ENCODE measurements at places on chromosomes 5 and 9.

GRCh38 chr5:10712574-10713366 lies 48.3 kb downstream of the DAP start:
- no peak for DNase-seq

- DNase-seq, result no peak
These were observed 10.2 kb downstream of the MAMDC2 start for GRCh38 chr9:70053864-70054263.

GRCh38 chr5:116420540-116420939 lies 154.1 kb downstream of the SEMA6A start:
- no peak for DNase-seq

- DNase-seq, result no peak
These were observed 77.0 kb upstream of the GNA14 start for GRCh38 chr9:77725046-77725694.

DNA sequence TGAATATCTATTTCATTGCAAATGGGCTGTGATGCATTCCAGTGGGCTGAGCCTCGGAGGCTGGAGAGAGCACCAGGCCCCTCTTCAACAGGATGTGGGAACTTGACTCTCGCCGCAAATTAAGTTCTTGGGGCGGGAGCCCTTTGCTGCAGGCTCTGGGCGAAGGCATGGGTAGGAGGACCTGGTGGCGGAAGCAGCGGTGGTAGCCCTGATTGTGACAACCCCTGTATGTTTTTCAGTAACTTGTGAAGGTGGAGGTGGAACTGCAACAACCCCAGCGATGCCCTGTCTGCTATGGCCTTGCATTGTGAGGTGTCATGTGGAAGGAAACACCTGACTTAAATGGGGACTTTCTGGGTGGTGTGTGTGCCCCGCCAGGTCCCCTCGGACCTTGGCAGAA lies 9.4 kb downstream of the FYB1 start:
- no peak for DNase-seq

DNA sequence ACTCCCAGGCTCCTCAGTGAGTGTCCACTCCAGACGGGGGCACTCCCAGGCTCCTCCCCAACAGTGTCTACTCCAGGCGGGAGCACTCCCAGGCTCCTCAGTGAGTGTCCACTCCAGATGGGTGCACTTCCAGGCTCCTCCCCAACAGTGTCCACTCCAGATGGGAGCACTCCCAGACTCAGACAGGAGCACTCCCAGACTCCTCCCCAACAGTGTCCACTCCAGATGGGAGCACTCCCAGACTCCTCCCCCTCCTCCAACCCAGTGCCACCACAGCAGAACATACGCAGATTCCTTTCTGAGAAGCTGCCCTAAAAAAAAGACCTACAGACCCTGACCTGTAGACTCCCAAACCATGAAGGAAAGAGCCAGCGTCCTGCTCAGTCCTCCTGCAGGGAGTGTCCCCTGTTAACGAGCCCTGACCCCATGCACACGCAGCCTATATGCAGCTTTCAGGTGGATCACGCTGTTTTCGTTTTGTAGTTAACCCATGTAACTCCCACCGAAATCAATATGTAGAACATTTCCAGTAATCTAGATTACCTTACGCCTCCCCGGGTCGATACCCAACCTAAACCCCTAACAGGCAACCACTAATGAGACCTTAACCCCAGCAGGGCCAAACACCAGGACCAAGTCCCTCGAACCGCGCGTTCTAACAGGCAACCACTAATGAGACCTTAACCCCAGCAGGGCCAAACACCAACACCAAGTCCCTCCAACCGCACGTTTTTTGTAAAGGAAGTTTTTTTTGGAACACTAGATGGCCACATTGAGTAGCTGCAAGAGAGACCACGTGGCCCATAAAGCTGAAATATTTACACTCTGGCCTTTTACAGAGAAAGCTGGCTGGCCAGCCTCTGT lies 15.7 kb downstream of the PNPLA7 start:
- peak; percentile 64 for DNase-seq

DNA sequence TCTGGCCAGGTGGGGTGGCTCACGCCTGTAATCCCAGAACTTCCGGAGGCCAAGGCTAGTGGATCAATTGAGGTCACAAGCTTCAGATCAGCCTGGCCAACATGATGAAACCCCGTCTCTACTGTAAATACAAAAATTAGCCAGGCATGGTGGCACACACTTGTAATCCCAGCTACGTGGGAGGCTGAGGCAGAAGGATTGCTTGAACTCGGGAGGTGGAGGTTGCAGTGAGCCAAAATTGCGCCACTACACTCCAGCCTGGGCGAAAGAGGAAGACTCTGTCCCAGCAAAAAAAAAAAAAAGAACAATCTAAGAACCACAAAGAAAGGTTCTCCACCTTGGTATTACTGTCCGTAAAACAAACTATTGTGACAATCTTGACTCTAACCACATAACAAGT lies 9.7 kb downstream of the MYO10 start:
- DNase-seq, result no peak

DNA sequence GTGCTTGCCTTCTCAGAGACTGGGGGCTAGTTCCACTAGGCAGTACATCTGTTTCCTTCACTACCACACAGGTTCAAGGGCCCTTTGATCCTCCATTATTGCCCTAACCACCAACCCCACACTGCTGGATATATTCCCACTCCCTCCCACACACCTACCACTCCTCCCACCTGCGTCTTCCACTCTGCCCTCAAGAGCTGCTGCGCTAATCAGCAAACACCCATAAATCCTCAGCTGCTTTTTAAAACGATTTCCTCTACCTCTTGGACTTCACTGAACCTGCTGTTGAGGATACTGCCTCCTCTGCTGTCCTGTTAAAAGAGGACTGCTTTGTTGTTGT lies 120.9 kb downstream of the MAPKAP1 start:
- DNase-seq, result no peak

GRCh38 chr5:140018920-140019644 lies 24.0 kb downstream of the NRG2 start:
- DNase-seq, result no peak

GRCh38 chr5:141785135-141785534 lies 93.1 kb downstream of the PCDH1 start:
- DNase-seq, result no peak

GRCh38 chr9:132214027-132214622 lies 52.3 kb downstream of the NTNG2 start:
- peak; percentile 27 for DNase-seq
